Activated T-helper 1 cell treated with anti-CD3 and anti-CD28 coated beads, Interleukin-12 subunit alpha, Interleukin-12 subunit beta, Interleukin-2, Interleukin-4 antibody, amounts not matched to agents 30 ng/mL and 10 ng/mL and 1 ng/mL, durations not matched to agents 14 hours and 24 hours and 36 hours (primary cell): ENCODE measurements at places on chromosomes 12 and 14. TPM values are rescaled to one million over a fixed set of nuclear protein-coding genes. Genes with fewer than 3 reads are reported as not detected.

DNA sequence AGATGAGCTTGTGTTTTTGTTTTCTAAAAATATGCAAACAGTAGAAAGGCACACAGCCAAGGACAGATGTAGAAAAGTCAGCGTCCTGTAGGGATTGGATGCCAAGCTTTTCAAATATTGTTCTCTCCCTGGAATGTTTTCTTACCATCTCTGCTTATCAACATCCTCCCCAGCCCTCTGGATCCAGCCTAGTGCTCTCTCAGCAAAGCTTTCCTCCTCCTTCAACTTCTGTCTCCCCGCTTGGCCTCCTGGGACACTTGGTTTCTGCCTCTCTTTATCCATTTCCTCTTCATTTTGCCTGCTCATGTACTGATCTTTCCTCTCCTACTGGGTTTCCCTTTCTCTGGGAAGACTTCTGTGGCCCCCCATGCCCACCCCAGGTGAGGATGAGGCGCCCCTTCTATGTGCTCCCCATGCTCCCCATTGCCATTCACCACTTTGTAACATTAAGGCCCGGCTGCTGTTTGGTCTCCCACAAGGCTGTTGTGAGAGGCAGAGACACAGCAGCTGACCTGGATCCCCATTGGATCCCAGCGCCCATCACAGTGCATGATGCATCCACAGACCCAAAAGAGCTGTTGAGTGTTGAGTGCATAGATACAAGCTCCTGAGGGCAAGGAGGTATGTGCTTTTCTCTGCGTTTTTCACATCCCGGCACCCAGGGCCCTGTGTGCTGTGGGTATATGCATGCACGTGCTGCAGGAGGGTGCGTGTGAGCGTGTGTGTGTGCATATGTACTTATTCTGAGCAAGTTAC is 38.2 kb downstream of the EVL start:
- no peak for DNase-seq

GRCh38 chr14:85483037-85483436 is 46.9 kb upstream of the FLRT2 start:
- no peak for DNase-seq

GRCh38 chr14:99177886-99178835 is 93.8 kb downstream of the BCL11B start:
- no peak for DNase-seq

GRCh38 chr14:23528555-23528954 is 23.0 kb downstream of the ZFHX2 start:
- DNase-seq = no peak

GRCh38 chr12:23230899-23231298 is 605.9 kb downstream of the ETNK1 start:
- no peak for DNase-seq

The COCH gene
- total RNA-seq = 1.2 and 1.3 TPM in 2 replicates

DNA sequence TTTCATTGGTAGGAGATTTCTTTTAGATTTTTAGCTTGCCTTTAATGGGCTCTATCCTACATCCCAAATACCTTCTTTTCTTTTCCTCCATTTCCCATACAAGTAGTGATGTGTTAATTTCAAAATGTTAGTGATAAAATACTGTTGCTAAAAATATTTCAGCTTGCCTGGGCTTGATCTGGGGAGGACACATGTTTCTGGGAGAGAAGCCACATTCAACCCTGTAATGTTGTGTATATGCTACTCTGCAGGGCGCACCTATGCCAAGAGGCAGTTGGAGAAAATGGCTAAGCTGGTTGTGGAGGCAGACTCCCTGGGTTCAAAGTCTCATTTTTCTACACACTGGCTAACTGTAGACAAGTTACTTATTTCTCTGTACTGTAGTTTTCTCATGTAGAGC is 26.3 kb downstream of the FLRT2 start:
- no peak for DNase-seq

The RARG gene
- 58.6 and 61.6 TPM in 2 replicates for total RNA-seq

DNA sequence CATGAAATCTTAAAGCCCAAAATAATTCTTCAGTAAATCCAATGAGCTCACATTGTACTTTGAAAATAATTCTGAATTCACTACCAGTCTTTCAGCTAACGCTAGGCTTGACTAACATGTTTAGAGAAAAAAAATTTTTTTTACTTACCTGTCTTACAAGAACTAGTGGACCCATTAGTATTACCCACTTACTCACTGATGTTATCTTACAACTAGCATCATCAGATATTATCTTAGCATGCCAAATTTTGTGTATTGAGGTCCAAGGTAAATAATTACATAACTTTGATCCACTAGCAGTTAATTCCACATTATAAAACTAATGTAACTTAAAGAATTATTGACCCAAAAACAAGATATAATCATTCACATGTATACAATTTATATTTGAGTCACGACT is 62.7 kb downstream of the SLC41A2 start:
- no peak for DNase-seq

GRCh38 chr12:45827974-45828373 is 98.5 kb downstream of the ARID2 start:
- DNase-seq = no peak

DNA sequence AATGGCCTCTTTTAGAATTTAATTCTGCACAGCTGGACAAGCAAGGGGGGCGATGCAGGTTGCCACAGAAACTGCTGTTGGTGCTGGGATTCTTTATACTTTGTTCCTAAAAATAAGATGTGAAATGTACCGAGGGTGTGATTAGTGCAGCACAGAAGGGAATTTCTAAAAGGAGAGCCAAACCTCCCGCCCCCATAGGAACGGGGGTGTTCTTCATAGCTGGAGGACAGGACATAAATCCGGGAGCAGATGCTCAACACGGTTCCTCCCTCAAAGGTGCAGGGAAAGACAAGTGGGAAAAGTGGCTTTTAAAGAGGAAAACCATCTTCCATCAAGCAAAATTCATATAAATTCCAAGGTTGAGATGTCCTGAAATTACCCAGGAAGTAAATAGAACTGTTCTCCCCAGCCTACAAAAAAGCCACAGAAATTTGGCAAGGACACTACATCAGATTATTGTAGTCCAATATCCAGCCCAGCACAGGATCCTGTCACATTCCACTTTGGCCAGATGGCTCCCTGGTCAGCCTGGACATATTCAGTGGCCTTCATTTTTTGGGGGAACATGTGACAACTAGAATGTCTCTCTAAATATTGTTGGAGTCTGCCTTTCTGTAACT is 51.4 kb upstream of the TMX1 start:
- DNase-seq = no peak

The SLC38A6 gene
- total RNA-seq = 4.5 and 4.7 TPM in 2 replicates

- no peak for DNase-seq
Observed at GRCh38 chr12:101685092-101685491, 12.3 kb upstream of the CHPT1 start.

The PCED1B gene
- 50.8 and 55.5 TPM in 2 replicates for total RNA-seq

GRCh38 chr12:69694123-69694522 is 5.0 kb downstream of the BEST3 start:
- DNase-seq = no peak

DNA sequence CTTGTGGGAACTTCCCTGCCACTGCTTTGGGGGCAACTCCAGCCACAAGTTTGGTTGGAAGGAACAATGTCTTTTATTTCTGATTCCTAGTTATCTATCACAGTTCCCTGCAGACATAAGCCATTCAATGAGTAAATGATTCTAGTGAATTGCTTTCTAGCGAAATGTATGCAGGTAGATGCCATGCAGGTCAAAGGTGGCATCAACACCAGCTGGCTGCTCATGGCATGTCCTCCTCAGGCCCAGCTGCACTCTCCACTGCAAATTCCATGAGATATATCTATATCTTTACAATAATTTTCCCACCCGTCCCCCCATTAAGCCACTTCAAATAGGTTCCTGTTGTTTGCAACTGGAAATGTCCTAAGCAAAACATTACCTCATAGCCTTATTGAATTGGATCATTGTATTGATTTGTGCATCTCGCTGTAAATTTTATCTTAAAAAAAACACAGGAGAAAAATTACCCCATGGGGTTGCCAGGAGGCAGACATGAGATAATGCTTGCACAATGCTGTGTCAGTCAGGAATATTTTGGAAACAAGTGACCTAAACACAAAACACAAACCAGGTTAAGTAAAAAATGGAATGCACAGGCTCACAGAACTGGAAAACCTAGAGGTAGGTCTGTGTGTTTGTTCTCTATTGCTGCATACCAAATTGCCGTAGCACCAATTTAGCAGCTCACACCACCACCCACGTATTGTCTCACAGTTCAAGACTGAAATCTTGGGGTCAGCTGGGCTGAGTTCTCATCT is 32.8 kb upstream of the TXNRD1 start:
- no peak for DNase-seq

DNA sequence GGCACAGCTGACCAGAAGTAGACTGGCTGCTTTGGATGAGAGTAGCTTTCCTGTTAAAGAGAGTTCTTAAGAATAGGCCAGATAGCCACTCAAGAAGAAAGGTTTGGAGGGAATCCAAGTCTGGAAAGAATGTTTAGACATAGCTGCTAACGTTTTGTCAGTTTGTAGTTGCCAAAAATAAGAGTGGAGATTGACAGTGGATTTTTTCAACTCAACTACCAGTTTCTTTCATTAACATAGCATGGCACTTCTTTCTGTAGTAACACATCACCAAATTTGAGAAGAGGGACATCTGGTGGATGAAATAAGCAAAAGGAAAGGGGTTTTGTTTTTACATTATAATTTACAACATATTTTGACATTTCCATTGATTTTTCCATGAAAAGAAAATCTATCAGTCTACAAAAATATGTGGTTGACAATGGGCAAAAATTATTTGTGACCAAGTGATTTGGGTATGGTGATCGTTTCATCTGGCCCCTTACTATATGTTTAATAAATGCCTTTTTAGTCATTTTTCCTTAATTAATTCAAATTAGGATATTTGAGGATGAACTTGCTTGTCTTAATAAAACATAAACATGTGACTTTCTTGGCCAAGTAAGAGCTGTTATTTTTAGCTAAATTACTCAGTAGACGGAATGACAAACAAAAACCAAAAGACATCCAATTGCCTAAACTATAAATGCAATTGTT is 71.1 kb downstream of the PTPRR start:
- DNase-seq = no peak

DNA sequence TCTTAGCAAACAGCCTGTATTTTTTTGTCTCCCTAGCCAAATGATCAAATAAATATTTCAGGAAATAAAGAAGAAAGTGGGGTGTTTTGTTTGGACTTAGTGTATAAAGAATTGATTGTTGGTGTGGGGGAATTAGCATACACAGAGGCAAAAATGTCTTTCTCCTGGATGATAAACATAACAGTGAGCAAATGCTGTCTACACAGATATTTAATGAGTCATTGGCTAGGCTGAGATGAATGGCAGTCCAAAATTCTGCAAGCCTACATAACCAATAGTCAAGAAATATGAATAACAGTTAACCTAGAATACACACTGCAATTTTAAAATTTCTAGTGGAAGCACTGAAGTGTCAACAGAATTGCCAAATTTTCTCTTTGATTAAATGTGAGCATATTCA is 35.8 kb downstream of the MYF5 start:
- DNase-seq = no peak

DNA sequence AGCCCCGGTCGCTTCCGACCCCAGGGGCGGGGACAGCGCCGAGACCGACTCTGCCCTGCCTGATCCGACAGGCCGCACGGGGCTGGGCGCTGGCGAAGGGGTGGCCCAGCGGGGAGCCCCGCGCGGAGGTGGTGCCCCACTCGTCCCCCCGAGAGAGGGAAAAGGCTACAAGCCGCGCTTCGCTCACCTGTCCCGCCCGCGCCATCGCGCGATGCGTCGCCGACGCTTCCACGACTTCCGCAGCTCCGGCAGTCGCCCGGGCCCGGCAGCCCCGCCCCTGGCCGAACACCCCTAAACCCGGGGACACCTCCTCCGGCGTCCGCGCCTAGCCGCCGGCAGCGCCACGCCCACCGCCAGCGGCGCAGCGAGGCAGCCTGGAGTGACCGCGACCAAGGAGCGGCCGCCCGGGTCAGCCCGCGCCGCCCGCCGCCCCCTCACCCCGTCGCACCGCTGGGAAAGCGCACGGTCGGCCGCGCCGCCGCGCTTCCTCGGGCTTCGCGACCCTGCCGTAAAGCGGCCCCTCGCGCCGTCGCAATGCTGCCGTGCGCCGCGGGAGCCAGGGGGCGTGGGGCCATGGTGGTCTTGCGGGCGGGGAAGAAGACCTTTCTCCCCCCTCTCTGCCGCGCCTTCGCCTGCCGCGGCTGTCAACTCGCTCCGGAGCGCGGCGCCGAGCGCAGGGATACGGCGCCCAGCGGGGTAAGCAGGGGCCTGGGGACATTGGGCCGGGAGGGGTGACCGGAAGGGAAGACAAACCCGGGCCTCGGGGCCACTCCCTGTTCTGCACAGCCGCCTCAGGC is at the start of the genes BAG5 and COA8:
Gene BAG5 (minus strand): TSS at position 229 of the 797 bp plus-strand sequence. CDS start 1,493 bp downstream, outside the sequence.
Gene COA8 (plus strand): TSS at position 532 of the 797 bp plus-strand sequence. CDS start 42 bp downstream, at position 574.
- peak; percentile 83 for DNase-seq

DNA sequence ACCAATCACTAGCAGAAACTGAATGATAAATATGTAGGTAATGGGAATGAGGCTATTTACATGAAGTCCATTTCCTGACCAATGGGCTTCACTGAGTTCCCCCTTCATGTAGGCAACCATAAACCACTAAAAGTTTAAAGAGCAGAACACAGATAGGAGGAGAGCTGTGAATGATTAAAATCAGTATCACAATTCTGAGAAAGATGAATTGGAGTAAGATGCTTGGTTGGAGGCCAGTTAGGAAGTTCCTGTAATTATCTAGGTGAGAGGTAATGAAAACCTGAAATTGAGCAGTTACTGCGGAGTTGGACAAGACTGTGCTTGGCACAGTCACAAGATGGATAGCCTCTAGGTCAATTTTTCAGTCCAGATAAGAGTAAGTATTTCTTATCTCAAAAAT is 56.6 kb downstream of the GALNT4 start:
- no peak for DNase-seq

The KRT73 gene
- not detected in 2 replicates for total RNA-seq
